ENCODE measurements at places on chromosomes 11 and 22.

- no peak for DNase-seq
Observed at GRCh38 chr11:78467370-78467769, 49.8 kb upstream of the GAB2 start.

- DNase-seq, result no peak
Observed at GRCh38 chr22:41181349-41182241, 23.5 kb upstream of the L3MBTL2 start.

GRCh38 chr11:112453601-112454577, 193.2 kb upstream of the PLET1 start:
- no peak for DNase-seq

DNA sequence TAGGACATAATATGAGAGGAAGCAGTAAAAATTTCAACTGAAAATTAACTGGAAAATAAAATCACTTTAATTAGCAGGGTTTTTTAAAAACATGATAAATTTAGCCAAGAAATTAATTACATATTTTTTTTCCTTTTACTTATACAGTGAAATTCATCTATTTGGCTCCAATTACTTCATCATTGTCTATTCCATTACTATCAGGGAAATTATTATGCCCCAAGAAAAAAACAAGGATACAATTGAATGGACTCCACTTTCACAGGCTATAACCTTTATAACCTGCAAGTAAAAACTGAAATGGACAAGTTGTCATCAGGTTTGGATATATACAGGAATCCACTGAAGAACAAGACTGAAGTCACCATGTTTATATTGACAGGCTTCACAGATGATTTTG, at the start of gene OR5T3:
OR5T3 (plus strand) TSS at position 301 of the 400 bp plus-strand sequence; CDS start at position 301, 0 bp downstream.
- no peak for DNase-seq

DNA sequence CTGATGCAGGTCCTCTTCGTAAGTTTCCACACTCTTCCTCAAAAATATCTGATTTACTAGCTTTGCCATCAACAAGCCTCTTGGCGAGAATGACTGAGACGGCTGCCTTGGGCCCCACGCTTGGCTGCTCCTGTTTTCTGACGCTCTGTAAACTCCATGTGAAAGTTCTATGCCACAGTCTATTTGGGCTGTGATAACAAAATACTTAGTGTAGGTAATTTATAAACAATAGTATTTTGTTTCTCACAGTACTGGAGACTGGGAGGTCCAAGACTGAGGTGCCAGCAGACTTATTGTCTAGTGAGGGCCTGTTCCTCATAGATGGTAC, 123.2 kb upstream of the SORL1-AS1 start:
- no peak for DNase-seq

DNA sequence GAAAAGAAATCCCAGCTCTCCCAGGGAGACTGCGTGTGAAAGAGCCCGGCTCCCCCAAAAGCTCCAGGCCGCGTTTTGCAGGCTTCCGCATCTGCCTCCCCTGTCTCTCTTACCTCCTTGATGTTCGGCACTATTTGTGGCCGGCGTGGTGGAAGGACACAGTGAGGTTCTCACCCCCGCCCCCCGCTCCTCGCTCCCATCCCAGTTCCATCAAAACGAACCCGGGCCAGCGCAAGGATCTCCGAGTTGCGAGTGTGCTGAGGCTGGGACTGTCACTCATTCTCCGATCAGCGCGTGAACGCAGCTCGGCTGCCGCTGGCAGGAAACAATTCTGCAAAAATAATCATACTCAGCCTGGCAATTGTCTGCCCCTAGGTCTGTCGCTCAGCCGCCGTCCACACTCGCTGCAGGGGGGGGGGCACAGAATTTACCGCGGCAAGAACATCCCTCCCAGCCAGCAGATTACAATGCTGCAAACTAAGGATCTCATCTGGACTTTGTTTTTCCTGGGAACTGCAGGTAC, at the start of gene NCAM1:
NCAM1 (plus strand) TSS at position 275 of the 523 bp plus-strand sequence.
- DNase-seq, result peak; percentile 85

DNA sequence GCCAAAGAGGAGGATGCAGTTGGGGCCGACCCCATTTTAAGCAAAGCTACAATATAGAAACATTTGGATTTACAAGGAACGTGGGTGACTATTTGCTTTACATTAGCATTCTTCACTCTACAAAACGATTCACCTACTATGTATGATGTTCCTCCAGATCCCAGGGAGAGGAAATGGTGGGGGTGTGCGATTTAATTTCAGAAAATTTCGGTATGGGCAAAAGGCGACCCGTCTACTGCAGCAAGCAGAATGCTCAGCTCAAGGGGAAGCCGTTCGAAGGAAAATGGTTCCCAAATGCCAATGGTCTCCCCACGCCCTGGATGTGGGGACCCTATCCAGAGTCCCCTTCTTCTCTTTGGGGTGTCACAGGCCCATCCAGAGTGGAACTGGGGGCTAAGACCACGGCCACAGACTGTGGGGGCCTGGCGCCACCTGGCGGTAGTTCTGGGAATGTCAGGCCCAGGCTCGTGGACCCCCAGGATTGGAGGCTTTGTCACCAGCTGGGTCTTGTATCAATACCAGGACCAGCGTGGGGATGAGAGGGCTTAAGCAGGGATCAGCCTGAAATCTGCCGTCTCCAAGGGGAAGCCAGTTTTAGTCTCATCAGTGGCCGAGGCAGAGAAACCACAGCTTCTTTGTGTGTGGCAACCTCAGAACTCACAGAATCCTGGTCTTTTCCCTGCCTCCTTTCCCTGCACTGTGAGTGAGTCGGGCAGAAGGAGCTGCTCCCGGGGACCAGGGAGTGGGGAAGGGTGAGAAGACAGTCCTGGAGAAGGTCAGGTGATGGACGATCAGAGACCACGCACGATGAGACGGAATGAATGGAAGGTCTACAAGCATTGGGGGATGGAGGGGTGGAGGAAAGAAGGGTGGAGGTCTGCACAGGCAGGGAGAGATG, 8.4 kb downstream of the LRRC10B start:
- DNase-seq, result peak; percentile 12

GRCh38 chr11:106043540-106043939, 21.5 kb upstream of the MSANTD4 start:
- DNase-seq, result no peak

GRCh38 chr22:26762503-26763472, 105.4 kb downstream of the MIAT start:
- peak; percentile 17 for DNase-seq

DNA sequence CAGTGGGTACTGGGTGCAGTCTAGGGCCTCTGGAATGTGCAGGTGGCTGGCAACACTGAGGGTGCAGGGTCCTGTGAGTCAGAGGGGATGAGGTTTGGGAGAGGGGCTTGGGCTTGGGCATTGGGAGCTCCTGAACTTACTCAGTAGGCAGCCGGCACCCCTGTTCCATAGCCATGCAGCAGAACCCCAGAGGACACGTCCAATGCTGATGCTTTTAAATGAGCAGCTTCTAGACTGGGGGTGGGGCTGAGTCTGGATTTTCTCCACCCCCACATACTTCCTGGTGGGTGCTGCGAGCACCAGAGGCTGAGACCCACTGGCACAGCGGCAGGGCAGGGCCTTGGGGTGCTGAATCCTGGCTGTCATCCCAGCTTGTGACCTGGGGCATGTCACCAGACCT, 71.4 kb downstream of the ARHGAP8 start:
- no peak for DNase-seq

GRCh38 chr11:62139526-62140303, 15.9 kb downstream of the INCENP start:
- no peak for DNase-seq

Measured in Caki2 (cell line).